ENCODE measurements at places on chromosomes 5 and 9. TPM values are rescaled to one million over a fixed set of nuclear protein-coding genes. Genes with fewer than 3 reads are reported as not detected.

GRCh38 chr5:1503241-1504068, 20.3 kb downstream of the LPCAT1 start:
- no peak for DNase-seq
- peaks cover 9% of the 10 kb centered on the region for H3K4me1 ChIP-seq
- peak overlapping the region; percentile 48 for H3K27ac ChIP-seq
- H3K27me3 ChIP-seq, result no peaks in the 10 kb centered on the region
- no peaks in the 10 kb centered on the region for H3K36me3 ChIP-seq
- H3K4me3 ChIP-seq, result peak overlapping the region; percentile 12

DNA sequence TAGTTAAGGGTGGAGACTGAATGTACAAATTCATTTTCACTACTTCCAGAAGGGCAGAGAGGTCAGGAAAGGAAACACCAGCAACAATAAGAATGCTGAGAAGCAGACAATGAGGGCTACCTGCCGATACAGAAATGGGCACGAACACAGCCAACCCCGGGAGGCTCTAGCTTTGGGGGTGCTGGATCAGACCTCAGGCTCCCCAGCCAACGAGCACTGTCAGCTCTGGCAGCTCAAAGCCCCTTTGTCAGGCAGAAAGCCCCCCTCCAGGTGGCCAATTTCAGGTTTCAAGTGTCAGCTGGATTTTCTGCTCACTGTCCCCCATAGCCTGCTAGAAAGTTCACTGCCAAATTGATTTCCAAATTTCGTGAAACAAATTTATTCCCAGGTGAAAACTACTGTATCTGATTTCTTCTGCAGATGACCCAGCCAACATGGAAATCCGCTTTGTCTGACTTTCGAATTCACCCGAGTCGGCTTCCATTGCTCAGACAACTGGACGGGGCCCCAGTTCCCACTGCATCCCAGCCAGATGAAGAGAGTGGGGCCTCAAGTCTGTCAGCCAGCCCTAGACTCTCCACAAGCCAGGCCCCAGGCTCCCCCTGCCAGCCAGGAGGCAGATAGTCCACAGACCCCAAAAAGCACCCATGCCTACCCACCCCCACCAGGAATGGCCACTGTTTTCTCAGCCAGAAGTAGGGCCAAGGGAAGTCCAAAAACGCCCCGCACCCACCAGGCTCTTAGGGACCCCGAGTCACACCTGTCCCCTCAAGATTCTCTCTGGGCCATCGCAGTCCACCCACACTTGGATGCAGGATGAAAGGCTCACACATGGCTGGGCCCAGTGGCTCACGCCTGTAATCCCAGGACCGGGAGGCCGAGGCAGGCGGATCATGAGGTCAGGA, 96.5 kb upstream of the PHYKPL start:
- DNase-seq, result no peak
- no peaks in the 10 kb centered on the region for H3K36me3 ChIP-seq
- H3K4me1 ChIP-seq, result peaks cover 13% of the 10 kb centered on the region
- no peak overlapping the region for H3K4me3 ChIP-seq
- H3K27me3 ChIP-seq, result no peaks in the 10 kb centered on the region

- H3K27me3 ChIP-seq, result no peaks in the 10 kb centered on the region
- no peaks in the 10 kb centered on the region for H3K4me1 ChIP-seq
- no peak overlapping the region for H3K27ac ChIP-seq
- no peak overlapping the region for H3K4me3 ChIP-seq
- no peak for DNase-seq
Observed at GRCh38 chr9:78811622-78812276, 514.8 kb downstream of the PSAT1 start.

- H3K36me3 ChIP-seq, result no peaks in the 10 kb centered on the region
- H3K4me1 ChIP-seq, result peaks cover 4% of the 10 kb centered on the region
- no peaks in the 10 kb centered on the region for H3K27me3 ChIP-seq
- H3K4me3 ChIP-seq, result no peak overlapping the region
- H3K27ac ChIP-seq, result no peak overlapping the region
Observed at GRCh38 chr5:69212022-69212421, 22.6 kb downstream of the CENPH start.

GRCh38 chr5:179772351-179772750, 21.4 kb upstream of the LTC4S start:
- H3K4me3 ChIP-seq, result no peak overlapping the region
- H3K36me3 ChIP-seq, result peaks cover 22% of the 10 kb centered on the region
- no peak for DNase-seq

Gene WDR31
- 1.9 TPM for total RNA-seq

Gene FBN2
- total RNA-seq, result 2.4 TPM

DNA sequence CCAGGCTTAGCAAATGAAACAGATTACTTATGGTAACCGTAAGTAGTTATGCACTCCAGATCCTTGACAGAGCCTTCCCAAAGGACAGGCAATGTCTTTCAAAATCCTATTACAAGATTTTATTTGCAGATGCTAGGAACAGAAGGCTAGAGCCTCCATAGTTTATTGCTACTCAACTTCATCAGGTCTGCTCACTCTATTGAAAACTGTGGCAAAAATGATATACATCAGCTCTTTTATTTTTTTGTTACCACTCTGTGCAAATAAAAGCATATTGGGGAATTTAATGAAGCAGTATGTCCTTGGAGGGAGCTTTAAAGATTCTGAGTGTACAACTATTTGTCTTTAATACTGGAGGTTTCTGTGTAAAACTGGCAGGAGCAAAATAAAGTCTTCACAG, 46.5 kb downstream of the SLC44A1 start:
- no peaks in the 10 kb centered on the region for H3K27me3 ChIP-seq
- no peak overlapping the region for H3K27ac ChIP-seq
- no peak overlapping the region for H3K4me3 ChIP-seq
- no peak for DNase-seq

- H3K4me3 ChIP-seq, result no peak overlapping the region
- no peaks in the 10 kb centered on the region for H3K4me1 ChIP-seq
- no peak overlapping the region for H3K27ac ChIP-seq
- no peak for DNase-seq
- no peaks in the 10 kb centered on the region for H3K27me3 ChIP-seq
- no peaks in the 10 kb centered on the region for H3K36me3 ChIP-seq
Observed at GRCh38 chr5:41747301-41747700, 122.9 kb downstream of the OXCT1 start.

GRCh38 chr5:52469835-52470234, 317.9 kb upstream of the ITGA1 start:
- H3K27me3 ChIP-seq, result no peaks in the 10 kb centered on the region
- no peaks in the 10 kb centered on the region for H3K4me1 ChIP-seq
- DNase-seq, result no peak
- no peak overlapping the region for H3K27ac ChIP-seq
- no peaks in the 10 kb centered on the region for H3K36me3 ChIP-seq

GRCh38 chr9:117938086-117938485, 233.9 kb downstream of the TLR4 start:
- H3K27ac ChIP-seq, result no peak overlapping the region
- H3K4me3 ChIP-seq, result no peak overlapping the region
- no peaks in the 10 kb centered on the region for H3K4me1 ChIP-seq
- DNase-seq, result no peak

Gene RLN2
- not detected for total RNA-seq

DNA sequence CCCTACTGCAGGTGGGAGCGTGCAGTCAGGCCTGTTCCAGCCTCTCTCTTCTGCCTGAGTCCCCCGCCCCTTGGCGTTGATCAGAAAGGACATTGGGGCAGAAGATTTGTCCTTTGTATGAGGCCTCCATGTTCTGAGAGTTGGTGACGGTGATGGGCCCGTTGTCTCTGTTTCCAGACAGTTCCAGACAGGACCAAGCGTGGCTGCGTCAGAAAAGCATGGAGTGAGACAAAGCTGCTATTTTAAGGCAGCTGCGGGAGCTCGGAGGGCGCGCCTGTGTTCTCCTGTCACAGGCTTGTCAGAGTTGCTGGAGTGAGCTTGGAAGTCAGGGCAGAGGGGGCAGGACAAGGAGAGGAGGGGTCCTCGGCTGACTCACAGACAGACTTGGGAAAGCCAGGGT, 32.1 kb upstream of the SH3PXD2B start:
- DNase-seq, result no peak
- H3K27me3 ChIP-seq, result no peaks in the 10 kb centered on the region
- no peaks in the 10 kb centered on the region for H3K36me3 ChIP-seq
- no peak overlapping the region for H3K27ac ChIP-seq
- H3K4me3 ChIP-seq, result no peak overlapping the region
- no peaks in the 10 kb centered on the region for H3K4me1 ChIP-seq

Gene JAKMIP2
- total RNA-seq, result 0.09 TPM

Gene BHMT
- total RNA-seq, result not detected

DNA sequence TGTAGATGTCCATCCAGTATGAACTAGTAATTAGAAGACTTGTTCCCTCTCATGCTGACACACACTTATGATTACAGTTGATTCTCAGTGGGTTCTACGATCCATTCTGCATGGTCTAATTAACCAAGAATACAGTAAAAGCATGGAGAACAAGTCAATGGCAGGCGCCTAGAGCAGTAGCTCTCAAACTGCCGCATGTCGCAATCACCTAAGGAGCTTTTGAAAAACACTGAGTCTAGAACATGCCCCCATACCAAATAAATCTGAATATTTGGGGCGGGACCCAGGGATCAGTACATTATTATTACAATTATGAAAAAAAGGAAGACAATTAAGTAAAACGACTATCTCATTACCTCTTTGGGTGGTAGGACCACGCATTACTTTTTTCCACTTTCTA, 26.7 kb upstream of the CEP78 start:
- no peaks in the 10 kb centered on the region for H3K27me3 ChIP-seq
- H3K4me3 ChIP-seq, result no peak overlapping the region
- DNase-seq, result no peak
- H3K36me3 ChIP-seq, result no peaks in the 10 kb centered on the region
- H3K4me1 ChIP-seq, result no peaks in the 10 kb centered on the region
- no peak overlapping the region for H3K27ac ChIP-seq

GRCh38 chr5:143405849-143406098, 2.3 kb upstream of the NR3C1 start:
- H3K27me3 ChIP-seq, result no peaks in the 10 kb centered on the region
- peak overlapping the region; percentile 68 for H3K4me3 ChIP-seq

DNA sequence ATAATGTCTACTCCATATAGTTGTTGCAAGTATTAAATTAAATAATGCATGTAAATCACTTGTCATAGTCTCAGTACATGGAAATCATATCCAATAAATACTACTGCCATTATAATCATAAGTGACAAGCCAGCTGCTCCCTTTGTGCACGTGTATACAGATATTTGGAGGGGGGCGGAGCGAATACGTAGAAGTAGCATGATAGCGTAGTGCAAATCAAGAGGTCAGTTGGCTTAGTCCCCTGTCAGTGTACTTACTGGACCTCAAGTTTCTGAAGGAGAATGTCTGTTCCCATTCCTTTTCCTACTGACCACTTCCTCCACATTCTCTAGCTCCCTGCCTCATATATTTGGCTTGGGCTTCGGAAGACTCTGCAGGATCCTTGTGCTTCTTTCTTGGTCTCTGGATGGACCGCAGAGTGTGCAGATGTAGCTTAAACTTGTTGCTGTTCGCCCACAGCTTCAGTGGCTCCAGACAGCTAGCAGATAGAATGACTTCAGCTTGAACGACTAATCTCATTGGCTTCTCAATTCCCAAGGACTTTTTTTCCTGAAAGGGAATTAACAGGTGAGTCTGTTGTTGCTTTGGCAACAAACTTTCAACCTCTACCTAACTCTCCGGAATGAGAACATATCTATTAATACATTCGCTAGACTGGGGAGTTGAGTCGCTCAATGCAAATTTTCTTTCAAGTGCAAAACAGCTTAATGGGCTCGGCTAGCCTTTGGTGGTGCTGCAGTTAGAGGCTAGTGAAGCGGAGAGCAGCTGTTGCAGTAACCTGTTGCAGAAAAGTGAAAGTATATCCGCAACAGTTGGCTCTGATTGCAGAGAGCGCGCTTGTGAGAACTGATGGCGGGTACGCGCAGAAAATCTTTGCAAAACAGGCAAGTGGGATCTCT, at the start of gene PCDHB1:
Gene PCDHB1, plus strand, starts transcription at position 753 of the 899 bp plus-strand sequence. Its CDS starts 97 bp downstream, at position 850.
- no peaks in the 10 kb centered on the region for H3K36me3 ChIP-seq
- H3K27me3 ChIP-seq, result peaks cover 60% of the 10 kb centered on the region
- peak within 1 kb of the TSS; percentile 47 for H3K4me3 ChIP-seq
- H3K4me1 ChIP-seq, result no peaks in the 10 kb centered on the region

DNA sequence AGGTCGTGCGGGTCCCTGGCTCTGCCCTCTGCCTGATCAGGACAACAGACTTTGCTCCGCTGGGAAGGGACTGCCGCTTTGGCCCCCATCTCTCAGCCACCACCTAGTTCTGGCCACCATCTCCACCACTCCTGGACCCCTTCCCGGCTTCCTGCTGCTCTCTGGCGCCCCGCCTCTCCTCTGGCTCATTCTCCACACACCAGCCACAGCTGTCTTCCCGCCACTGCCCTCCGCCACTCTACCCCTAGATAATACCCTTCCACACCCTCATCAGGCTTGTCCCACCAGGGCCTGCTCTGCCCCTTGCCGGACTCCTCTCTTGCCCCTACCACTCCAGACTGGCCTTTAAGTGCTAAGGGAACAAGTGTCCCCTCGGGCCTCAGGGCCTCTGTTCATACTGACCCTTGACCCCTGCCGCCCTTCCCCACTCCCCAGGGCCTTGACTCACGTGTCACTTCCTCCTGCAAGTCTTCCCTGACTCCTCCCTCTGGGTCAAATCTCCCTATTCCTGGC, 3.0 kb upstream of the CDX1 start:
- peaks cover 5% of the 10 kb centered on the region for H3K27me3 ChIP-seq
- H3K27ac ChIP-seq, result peak overlapping the region; percentile 80
- no peak overlapping the region for H3K4me3 ChIP-seq
- peaks cover 8% of the 10 kb centered on the region for H3K4me1 ChIP-seq
- H3K36me3 ChIP-seq, result no peaks in the 10 kb centered on the region
- no peak for DNase-seq

- no peak overlapping the region for H3K27ac ChIP-seq
- H3K4me1 ChIP-seq, result no peaks in the 10 kb centered on the region
- no peak for DNase-seq
- no peaks in the 10 kb centered on the region for H3K27me3 ChIP-seq
Observed at GRCh38 chr5:62771341-62771740, 192.7 kb downstream of the LRRC70 start.

DNA sequence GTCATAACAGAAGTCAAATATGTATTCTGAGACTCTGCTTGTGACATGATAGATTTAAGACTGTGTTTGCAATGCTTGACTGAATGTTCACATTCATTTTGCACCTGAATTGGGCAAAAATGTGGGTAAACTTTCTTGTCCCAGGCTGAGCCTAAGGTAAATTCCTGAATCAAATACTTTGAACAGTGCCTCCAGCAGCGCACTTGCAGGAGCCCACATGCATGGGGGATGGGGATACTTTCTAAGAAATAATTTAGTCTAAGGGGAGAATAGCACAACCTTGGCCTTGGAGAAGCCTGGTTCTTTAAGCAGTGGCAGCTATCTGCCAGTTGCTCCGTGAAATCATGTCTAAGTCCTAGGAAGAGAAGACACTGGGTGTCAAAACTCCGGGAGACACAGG, 163.5 kb upstream of the EGFLAM start:
- H3K36me3 ChIP-seq, result no peaks in the 10 kb centered on the region
- no peak for DNase-seq
- no peak overlapping the region for H3K27ac ChIP-seq
- no peaks in the 10 kb centered on the region for H3K27me3 ChIP-seq
